CD4-positive, alpha-beta T cell treated with Interleukin-12 subunit alpha and Interleukin-12 subunit beta, for 1 hour (primary cell): ENCODE measurements at places on chromosomes 16 and 17.

GRCh38 chr17:71632328-71632727, 488.5 kb upstream of the SOX9 start:
- no peak for DNase-seq

GRCh38 chr17:4953451-4953961, 2.6 kb downstream of the ENO3 start:
- no peak for DNase-seq

GRCh38 chr17:34673995-34674890, 94.9 kb downstream of the TMEM132E start:
- DNase-seq: no peak

- no peak for DNase-seq
Observed at GRCh38 chr16:74931445-74931844, 53.5 kb downstream of the WDR59 start.

DNA sequence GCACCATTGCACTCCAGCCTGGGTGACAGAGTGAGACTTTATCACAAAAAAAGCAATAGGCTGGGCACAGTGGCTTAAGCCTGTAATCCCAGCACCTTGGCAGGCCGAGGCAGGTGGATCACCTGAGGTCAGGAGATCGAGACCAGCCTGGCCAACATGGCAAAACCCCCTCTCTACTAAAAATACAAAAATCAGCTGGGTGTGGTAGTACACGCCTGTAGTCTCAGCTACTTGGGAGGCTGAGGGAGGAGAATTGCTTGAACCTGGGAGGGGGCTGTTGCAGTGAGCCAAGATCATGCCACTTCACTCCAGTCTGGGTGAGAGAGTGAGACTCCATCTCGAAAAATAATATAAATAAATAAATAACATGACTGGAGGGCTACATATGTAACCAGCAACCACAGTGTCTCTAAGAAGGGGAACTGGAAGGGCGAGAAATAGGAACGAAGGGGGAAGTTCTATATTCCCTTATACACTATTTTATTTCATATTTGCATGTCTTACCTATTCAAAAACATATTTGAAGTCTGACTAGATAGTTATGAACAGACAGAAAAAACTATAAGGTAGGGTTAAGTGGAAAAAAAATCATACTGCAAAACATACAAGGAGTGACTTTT, 25.9 kb downstream of the MYH11 start:
- DNase-seq: no peak

GRCh38 chr17:82105882-82106687, 8.0 kb upstream of the FASN start:
- DNase-seq: peak; percentile 69
